Activated T-cell treated with anti-CD3 and anti-CD28 coated beads for 24 hours (primary cell): ENCODE measurements at places on chromosomes 12 and 14.
A peak's percentile ranks its signal among the peaks of the same experiment; 100 is the strongest.

DNA sequence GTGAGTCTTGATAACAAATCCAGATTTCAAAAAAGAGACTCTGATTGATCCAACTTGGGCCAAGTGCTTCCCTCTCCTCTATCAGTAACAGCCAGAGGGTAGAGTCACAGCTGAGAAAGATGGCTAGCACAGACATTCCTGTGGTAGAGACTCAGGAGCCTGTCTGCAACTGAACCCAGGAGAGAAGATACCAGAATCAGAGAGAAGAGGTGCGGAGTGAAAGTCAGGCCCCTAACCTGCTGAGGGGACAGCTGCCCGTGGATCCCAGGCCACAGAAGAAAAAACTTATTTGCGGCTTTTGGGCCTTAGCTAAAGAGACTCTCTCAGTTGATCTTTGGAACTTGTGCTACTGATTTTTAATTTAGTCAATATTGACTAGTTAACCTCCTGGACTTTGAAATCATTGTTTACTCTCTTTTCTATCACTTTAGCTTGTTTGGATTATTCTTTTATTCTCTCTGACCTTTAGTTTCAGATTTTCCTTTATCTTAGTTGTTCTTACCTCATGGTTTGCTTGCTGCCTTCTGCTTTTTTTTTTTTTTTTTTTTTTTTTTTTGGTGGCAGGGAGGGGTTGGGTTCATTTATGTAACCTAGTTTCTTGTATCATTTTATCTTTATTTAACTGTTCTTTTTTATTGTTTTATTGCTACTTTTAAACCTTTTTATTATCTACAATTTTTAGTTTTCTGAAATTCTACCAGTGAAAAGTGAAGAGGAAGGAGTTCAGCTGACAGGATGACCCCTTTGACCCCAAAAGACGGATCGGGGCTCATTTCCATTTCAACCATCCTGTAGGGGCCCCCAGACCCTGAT is 154.9 kb upstream of the KRR1 start:
- no peak for DNase-seq

GRCh38 chr14:54329082-54329695 is 67.6 kb upstream of the CDKN3 start:
- DNase-seq, result no peak

DNA sequence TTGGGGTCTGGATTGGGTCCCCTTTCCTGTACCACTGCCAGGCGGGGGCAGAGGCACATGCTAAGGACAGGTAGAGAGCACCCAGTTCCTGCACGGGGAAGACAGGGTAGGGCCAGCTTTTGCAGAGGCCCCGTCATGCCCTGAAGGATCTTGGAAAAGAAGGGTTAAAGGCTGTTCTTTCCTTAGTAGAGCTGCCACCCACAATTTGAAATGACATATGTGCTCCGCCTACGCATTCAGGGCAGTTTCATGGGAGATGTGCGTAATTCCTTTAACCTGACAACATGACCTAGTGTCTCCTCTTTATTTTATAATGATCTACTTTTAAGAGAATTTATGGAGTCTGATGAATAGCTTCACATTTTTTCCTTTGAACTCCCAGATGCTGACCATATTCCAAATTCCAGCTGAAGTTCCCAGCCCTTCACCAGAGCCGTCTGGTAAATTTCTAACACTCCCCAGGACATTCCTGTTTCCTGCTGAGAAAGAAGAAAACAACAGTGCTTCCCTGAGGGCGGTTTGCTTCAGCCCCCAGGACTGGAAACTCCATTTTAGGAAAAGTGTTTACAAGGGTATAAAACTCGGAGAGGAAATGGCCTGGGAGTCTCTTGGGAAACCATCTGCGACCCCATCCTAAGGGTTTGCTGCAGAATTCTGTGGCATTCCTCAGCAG is 58.9 kb upstream of the PLEKHG3 start:
- no peak for DNase-seq

DNA sequence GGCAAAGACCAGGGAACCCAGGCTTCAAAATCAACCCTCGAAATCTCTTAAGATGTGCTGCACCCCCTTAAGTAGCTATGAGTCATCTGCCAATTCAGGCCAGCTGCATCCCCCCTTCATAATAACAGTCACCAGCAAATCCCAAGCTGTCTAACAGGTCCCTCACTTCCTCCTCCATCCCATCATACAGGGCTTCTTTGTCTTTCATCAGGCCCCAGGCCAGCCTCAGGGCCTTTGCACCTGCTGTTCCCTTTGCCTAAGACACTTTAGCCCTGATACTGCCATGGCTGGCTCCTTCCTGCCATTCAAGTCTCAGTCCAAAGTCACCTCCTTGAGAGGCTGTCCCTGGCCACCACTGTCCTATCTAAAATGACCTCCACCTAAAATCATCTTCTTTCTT is 4.0 kb downstream of the RASAL1 start:
- no peak for DNase-seq

DNA sequence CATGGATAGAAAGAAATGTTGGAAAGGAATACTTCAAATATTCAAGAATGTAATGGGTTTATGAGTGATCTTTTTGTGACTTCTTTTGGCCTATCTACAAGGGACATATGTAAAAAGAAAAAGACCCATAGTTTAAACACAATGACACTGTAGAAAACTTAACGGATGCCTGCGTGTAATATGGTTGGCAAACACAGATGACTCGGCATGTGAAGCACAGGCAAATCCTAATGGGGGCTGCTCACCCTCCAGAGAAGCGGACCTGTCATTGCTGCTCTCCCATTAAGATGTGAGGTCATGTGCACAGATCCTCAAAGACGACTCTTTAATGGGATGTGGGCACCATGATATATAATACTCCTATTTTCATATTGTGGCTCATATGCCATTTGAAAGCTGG is 366.6 kb upstream of the TMEM132C start:
- no peak for DNase-seq

GRCh38 chr12:4272424-4273272 is 914 bp upstream of the CCND2 start:
- DNase-seq, result peak; percentile 69

DNA sequence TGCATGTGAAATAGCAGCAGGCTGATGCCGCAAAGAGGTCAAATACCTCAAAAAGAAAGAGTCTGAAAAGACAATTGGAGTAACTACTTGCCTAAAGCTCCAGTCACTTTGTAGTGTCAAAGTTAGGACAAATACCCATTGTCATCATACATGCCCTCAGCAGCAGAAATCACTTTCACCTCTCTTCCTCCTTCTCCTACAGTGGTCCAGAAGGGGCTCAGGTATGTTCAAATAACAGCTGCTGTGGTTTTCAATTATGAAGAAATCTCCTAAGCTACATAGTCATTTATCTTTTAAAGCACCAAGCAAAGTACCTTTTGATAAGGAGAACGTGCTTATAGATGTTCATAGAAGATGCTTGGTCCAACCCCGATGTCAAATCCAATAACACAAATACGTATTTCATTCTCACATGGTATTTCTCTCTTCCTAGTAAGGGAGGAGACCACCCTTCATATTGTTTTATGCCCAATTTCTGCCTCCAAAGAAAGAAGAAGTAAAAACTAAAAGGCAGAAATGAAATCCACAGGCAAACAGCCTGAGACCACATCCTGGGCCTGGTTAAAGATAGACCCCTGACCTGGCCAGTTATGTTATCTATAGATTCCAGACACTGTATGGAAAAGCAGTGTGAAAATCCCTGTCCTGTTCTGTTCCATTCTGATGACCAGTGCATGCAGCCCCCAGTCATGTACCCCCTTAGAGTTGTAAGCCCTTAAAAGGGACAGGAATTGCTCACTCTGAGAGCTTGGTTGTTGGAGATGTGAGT is 23.7 kb downstream of the GYS2 start:
- no peak for DNase-seq

DNA sequence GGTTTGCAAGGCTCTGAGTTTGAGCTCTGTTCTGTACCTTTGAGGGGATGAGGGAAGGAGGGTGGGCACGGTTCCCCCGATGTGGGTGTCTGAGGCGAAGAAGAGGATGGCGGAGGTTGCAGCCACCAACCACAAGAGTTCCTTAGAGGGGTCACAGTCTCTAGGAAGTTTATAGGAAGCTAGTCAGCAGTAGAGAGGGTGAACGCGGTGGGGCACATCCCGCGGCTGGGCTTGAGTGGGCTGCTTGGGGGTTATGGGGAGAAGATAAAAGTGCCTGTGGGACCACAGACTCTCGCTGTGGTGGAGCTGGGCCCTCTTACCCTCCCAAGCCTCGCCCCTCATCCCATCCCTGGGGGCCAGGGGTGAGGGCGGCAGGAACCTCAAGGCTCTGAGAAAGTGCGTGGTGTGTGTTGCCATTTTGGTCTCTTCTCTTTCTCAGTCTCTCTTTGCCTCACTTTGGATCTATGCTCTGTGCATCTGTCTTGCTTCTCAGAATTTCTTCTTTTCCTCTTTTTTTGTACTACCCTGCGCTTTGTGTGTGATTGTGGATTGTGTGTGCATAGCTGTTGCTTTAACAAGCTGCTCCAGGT is 2.7 kb downstream of the CD4 start:
- DNase-seq, result no peak

DNA sequence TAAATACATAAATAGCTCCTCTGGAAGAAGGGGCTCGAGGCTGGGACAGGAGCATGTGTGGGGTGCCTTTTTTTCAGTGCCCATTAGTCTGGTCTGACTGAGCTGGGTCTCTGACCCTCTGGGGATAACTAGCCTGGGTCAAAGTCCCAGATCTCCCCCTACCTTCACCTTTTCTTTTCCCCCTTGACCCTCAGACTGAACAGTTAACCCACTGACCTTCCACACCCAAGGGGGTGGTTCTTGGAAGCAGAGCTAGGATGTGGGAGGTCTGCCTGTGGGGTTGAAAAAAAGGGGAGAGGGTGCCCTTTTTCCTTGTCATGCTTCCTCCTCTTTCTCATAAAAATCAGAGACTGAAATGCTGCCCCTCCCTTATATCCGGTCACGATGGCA is 925 bp upstream of the GLI1 start:
- DNase-seq, result no peak

- DNase-seq, result peak; percentile 8
Observed at GRCh38 chr14:105945896-105946295, 419.5 kb downstream of the TMEM121 start.

DNA sequence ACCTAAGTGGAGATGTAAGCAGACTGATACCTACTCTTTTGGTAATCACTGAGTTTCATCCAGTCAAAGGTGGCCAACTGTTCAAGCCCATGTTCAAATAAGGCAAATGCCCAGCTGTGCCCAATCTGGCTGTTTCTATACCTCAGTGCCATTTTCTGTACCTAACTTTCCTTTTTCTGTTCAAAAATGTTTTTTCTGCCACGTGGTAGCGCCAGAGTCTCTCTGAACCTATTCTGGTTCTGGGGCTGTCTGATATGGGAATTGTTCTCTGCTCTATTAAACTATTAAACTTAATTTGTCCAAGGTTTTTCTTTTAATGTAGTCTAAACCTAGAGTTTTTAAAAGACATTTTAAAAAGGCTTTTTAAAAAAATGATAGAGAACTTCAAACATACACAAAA is 391.2 kb downstream of the NOVA1 start:
- DNase-seq, result no peak

DNA sequence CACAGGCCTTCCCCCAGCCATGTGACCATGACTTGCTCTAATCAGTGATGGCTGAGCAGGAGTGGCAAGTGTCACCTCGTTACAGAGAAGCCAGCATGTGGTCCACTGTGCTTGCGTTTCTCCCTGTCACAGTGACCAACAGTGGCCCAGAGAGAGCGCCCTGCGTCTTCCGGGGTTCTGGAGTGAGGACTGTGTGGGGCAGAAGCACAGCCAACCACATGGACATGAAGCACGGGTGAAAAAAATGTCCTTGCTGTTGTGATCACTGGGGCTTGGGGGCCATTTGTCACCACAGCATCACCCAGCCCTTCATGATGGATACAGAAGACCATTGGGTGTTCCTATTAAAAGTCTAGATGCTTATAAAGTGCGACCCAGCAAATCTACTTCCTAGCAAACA is 174.6 kb upstream of the C14orf180 start:
- no peak for DNase-seq

DNA sequence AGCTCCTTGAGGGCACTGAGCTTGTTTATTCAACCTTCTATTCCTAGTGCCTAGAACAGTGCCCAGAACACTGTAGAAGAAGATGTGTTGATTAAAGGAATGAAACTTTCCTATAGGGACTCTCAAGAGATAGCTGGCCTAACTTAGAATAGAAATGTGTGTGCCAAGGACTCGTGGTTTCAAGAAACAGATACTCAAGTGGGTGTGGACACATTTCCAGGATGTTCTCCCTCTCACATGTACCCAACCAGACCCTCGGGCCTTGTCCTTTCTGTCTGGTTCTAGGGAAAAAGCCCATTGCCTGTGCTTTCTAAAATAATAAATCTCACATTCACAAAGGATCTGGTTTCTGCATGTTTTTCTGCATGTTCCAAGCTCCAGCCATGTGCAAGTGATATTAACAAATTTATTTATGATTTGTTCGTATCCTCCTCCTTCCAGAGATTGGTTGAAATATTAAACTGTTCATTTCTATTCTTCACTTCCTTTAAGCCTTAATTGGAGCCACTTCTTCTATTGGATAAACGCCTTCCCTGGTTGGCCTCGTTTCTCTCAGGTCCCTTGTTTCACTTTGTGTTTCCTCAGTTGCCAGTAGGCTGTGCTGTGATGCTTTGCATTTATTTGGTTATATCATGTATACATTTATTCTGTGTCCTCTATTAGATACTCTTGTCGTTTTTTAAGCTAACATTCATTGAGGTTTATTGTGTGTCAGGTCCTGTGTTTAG is 89.8 kb downstream of the CRADD start:
- peak; percentile 11 for DNase-seq

- no peak for DNase-seq
Observed at GRCh38 chr12:104827587-104827986, 130.5 kb downstream of the SLC41A2 start.

- no peak for DNase-seq
Observed at GRCh38 chr14:36874396-36875138, 212.9 kb downstream of the PAX9 start.

GRCh38 chr14:42734041-42734440 is 1127.4 kb downstream of the LRFN5 start:
- no peak for DNase-seq

- DNase-seq, result no peak
Observed at GRCh38 chr14:103727313-103727980, 11.8 kb downstream of the ZFYVE21 start.

- no peak for DNase-seq
Observed at GRCh38 chr12:119713551-119714031, 45.7 kb downstream of the PRKAB1 start.

- DNase-seq, result no peak
Observed at GRCh38 chr12:77842430-77842829, 11.7 kb downstream of the NAV3 start.

GRCh38 chr14:75439989-75440388 is 12.2 kb downstream of the JDP2 start:
- DNase-seq, result no peak
